ENCODE measurements at places on chromosomes 5 and 9.

DNA sequence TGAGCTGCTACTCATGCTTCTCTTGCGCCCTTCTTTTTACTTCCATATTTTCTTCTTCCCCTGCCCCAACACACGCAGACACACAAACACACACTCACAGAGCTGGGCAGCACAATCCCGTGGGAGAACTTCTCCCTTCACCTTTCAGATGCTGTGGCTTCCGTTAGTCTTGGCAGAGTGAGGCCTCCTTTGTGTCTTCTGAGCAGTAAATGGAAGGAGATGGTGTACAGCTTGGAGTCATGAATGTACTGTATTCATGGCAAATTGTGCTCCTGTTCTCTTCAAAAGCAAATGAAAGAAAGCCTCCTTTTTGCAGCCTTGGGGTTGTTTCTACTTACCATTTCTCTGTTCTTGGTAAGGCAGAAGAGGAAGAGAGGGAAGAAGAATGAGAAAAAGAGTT is 456.6 kb upstream of the TLE4 start:
- peak; percentile 86 for DNase-seq

DNA sequence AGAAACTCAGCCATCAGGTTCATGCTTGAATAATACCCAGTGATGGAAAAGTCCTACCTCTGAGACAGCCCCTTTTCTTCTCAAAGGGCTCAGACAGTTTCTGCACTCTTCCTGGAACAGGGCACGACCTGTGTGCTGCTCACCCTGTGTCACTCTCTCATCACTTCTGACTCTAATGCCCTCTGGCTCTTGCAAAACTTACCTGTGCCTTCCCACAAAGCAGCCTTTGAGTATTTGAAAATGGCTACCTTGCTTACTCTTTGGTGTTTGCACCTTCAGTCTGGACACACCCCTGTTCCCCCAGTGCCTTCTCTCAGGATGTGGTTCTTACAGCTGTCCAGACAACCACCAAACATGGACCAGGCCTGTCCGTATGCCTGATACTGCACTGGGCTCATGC is 171.4 kb downstream of the GRIA1 start:
- no peak for DNase-seq

GRCh38 chr5:77972469-77973252 is 196.5 kb upstream of the TBCA start:
- no peak for DNase-seq

DNA sequence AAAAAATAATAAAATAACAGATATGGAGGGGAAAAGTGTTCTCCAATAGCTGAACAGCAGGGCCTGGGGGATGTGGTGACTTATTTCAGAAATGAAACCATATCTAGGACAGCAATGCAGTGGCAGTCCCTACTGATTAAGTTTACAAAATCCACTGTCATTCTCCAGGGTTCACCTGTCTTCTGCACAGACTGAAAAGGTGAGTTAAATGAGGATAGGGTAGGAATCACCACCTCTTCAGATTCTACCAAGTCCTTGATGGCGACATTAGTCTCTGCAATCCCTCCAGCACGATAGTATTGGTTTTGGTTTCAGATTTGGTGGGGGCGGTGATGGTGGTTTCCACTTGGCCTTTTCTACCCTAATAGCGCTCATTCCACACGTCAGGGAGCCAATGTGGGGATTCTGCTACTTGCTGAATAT is 32.3 kb upstream of the NPM1 start:
- no peak for DNase-seq

DNA sequence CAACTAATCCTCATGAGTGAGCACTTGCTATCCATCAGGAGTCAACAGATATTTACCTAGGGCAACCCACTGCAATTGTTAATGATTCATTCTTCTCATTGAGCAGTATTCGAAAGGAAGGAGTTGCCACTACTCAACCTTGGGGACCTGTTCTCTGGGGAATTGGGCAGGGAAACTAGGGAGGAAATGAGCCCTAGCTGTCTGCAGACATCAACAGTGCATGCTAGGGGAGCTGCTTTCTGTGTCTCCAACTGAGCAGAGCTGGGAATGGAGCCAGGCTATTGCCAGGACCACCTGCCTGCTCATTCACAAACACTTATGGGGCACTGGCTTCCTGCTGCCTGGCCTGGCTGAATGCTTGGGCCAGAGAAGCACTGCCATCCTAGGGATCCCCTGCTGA is 183.4 kb downstream of the TMEM38B start:
- DNase-seq: no peak

DNA sequence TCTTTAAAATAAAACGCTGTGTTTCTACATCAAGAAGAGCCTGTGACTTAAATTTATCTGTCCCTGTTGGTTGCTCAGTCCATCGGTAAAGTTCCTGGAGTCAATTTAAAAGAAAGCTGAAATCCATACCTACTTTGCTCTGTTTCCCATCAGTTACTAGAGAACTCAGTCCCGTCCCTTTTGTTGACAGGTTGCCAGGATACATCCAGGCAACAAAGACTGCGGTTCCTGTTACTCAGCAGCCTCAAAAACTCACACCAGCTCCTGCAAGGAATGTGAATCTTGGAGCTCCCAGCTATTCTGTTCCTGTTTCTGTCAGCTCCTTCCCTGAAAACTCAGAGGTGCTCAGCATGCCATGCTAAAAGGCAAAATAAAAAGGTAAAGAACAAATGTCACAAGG is at the start of gene ZNF474:
TSS of gene ZNF474 (plus strand) at position 241 of the 400 bp plus-strand sequence. CDS start 22,445 bp downstream, outside the sequence.
- peak; percentile 46 for DNase-seq

DNA sequence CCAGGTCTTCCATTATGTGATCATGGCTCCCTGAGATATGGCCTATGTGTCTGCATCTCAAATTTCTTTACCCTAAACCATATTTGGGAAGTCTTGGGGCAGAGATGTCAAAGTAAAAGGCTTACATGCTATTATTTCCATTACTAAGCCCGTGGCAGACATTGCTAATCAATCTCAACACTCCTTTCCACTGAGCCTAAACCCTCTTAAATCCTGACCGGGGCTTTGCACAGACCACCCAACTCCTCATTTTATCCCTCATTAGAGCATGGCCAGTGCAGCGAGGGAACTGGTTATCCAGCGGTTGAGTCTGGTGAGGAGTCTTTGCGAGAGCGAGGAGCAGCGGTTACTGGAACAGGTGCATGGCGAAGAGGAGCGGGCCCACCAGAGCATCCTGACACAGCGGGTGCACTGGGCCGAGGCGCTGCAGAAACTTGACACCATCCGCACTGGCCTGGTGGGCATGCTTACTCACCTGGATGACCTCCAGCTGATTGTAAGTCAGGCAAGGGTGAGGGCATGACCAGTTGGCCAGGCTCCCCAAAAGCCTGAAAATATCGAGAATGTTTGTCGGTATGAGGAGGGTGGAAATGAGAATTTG is 11.0 kb downstream of the BSPRY start:
- DNase-seq: no peak

DNA sequence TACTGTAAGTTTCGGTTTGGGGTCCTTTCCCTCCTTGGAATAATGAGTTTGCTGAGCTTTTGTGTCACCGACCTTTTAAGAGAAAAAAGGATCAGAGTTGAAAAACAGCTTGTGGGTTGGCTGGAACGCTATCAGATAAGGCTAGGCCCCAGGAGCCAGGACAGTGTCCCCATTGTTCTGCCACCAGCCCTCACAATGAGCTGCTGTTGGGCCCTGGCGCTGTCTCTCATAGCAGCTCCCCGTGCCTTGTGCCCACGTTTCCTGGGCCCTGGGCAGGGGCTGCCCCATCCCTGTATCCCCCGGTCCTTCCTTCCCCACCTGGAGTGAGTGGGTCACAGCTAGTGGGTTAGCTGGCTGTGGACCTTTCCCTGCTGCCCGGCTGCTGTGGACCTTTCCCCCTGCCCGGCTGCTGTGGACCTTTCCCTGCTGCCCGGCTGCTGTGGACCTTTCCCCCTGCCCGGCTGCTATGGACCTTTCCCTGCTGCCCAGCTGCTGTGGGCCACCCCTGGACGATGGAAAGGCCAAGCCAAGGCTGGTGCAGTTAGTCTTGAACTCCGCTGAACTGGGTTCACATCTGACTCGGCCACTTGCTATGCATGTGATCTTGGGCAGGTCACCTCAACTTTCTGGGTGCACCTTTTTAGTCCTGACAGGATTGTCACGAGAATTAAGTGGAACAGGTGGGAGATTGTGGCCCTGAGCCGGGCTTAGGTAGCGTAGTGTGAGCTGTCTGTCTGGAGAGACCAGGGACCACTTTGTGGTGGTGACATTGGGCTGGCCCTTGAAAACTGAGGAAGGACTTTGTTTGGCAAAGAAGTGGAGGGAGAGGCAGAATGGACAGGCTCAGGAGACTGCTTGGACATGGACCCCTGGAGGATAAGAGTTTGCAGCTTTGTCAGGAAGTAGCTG is 99.5 kb downstream of the DAB2IP start:
- DNase-seq: peak; percentile 93

- DNase-seq: no peak
Observed at GRCh38 chr9:123341816-123342215, 14.2 kb upstream of the CRB2 start.

GRCh38 chr9:96509026-96509425 is 59.1 kb downstream of the HABP4 start:
- DNase-seq: no peak

GRCh38 chr9:122071715-122072114 is 21.4 kb downstream of the TTLL11 start:
- no peak for DNase-seq

DNA sequence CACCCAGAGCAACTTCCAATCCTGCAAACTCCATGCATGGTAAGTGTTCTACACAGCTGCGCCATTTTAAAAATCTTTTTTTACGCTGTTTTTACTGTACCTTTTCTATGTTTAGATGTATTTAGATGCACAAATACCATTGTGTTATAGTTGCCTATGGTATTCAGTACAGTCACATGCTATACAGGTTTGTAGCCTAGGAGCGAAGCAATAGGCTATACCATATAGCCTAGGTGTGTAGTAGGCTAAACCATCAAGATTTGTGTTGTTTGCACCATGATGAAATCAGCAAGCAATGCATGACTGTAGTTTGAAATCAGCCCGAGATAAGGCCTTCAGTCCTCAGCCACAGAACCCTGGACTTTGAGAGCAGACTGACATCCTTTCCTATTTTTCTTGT is 101.2 kb downstream of the LIX1 start:
- no peak for DNase-seq

DNA sequence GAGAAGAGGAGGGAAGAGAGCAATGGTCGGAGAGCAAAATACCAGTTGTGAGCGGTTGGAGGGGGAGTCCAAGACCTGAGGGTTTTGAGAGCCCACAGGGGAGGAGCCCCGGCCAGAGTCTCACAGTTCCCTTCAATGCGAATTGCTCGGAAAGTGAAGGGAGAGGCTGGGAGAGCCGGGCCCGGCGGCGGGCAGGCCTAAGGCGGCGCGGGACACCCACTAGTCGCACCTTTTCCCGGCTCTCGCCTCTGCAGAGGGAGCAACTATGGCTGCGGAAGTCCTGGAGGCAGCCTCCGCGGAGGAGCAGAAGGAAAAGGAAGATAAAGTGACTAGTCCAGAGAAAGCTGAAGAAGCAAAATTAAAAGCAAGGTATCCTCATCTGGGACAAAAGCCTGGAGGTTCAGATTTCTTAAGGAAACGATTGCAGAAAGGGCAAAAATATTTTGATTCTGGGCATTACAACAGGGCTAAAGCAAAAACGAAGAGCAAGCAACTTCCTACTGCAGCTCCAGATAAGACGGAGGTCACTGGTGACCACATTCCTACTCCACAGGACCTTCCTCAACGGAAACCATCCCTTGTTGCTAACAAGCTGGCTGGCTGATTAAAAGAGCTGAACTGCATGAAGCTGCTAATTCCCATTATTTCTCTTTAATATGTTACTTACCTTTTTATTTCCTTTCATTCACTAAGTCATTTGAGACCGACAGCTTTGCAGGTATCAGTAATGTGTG is 6.5 kb upstream of the BTNL3 start:
- no peak for DNase-seq

GRCh38 chr9:114203410-114204140 is 48.2 kb downstream of the COL27A1 start:
- no peak for DNase-seq

- DNase-seq: no peak
Observed at GRCh38 chr9:113221800-113222481, 597 bp downstream of the SLC31A1 start.

DNA sequence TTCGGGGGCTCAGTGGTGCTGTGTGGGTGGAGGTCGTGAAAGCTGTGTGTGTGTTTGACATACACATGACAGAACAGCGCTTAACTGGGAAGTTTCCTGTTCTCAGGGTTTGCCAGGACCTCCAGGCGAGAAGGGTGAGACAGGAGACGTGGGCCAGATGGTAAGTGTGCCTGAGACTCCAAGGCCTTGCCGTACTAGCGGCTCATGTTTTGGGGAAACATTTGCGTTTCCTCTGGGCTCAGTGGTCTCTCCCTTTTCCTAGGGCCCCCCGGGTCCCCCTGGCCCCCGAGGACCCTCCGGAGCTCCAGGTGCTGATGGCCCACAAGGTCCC is 68.3 kb upstream of the FCN2 start:
- DNase-seq: no peak

GRCh38 chr5:135549413-135549812 is 13.6 kb upstream of the NEUROG1 start:
- DNase-seq: no peak

- no peak for DNase-seq
Observed at GRCh38 chr5:132466433-132467286, 23.9 kb downstream of the IRF1 start.

GRCh38 chr9:20496328-20496727 is 126.0 kb downstream of the MLLT3 start:
- no peak for DNase-seq

DNA sequence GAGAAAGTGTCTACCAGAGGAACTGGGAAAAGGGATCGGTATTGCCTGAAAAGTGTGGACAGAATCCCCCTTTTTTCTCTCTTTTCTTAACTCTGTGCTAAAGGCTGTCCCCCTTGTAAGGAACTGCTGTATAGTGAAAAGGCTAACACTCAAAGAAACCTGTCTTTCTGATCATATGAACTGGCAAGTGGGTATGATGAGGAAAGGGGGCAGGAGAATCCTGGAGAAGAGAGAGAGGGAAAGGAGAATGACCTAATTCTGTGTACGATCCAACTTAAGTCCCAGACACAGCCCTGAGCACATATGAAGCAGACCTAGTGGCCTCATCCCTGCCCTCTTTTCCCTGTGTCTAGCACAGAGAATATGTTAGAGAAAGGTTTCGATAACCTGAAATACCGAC is 967 bp downstream of the ANKRD31 start:
- peak; percentile 17 for DNase-seq

GRCh38 chr5:127647361-127647958 is 1.4 kb upstream of the CTXN3 start:
- DNase-seq: no peak

DNA sequence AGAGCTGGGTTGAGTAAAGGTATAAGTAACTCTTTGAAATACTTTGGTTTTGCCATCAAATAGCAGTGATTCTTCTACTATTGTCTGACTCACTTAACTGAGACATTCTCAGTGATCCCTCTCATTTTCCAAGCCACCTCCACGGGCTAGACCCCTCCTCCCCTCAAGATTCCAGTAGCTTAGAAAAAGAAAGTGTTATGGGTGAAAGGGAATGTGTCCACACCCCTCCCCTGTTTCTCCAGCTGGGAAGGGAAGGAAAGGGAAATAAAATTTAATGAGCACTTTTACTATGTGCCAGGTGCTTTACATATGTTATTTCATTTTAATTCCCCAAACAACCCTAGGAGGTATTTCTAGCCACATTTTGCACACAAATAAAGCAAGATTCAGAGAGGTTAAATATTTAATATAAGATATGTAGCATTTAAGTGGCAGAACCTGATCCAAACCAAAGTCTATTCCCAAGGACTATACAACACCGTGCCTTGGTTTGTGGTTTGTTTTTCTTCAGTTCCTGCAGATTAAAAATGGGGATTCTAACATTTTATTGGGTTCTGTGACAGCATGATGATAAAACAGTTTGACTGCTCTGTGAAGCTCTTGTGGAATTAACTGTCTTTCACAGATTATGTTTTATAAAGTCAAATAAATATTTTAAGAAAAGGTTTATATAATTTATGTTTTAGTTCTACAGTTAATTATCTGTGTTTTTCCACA is 135.9 kb downstream of the ZSWIM6 start:
- DNase-seq: no peak

GRCh38 chr5:173094012-173094661 is 38.0 kb downstream of the CREBRF start:
- DNase-seq: peak; percentile 43

Data from SK-MEL-5 (cell line).